ENCODE measurements at places on chromosomes 2 and 18. TPM values are rescaled to one million over a fixed set of nuclear protein-coding genes. Genes with fewer than 3 reads are reported as not detected.

Gene SLC4A3
- total RNA-seq = 0.97 TPM

DNA sequence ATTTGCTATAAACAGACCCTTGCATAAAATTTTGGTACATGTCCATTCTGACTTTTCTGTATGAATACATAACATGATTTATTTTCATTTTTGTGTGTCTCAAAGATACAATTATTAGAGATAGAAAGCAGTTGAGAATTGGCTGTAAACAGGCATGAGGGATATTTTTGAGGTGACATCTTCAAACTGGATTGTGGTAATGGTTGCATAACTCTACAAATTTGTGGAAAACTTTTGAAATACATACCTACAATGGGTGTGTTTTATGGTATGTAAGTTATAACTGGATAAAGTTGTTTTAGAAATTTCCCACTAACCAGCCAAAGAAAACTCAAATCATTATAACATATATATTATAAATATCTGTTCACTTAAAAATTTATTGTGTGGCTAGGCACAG, 39.6 kb downstream of the GREB1L start:
- DNase-seq = no peak

Gene EGR4
- not detected for total RNA-seq

- DNase-seq = no peak
Observed at GRCh38 chr2:113357071-113357470, 78.3 kb upstream of the PAX8 start.

GRCh38 chr2:43323857-43324256, 97.5 kb upstream of the ZFP36L2 start:
- DNase-seq = no peak
